ENCODE measurements at places on chromosomes 6 and 20.

- no peak for DNase-seq
Measured at GRCh38 chr20:39398656-39399055, 436.5 kb downstream of the DHX35 start.

DNA sequence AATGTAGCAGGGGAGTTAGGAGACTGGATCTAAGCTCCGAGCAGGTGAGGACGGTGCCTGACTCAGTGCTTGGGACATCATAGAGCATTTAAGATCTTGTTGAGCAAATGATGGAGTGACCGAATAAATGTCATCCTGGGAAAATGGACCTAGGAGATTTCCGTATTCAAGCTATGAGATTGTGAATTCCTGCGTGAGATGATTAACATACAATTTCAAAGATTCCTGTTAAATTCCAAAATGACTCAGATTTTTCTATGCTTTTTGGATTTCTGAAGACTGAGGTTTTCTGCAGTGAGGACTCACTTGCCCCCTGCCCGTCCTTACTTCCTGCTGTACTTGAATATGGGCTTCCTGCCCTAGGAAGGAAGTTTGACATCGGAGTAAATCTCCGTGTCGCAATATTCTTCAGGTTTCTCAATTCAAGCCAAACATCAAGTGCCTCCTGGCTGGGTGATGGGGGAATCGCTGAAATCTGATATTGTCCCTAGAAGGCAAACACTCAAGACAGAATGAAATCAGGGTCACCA lies 5.2 kb downstream of the SYTL3 start:
- DNase-seq: no peak

DNA sequence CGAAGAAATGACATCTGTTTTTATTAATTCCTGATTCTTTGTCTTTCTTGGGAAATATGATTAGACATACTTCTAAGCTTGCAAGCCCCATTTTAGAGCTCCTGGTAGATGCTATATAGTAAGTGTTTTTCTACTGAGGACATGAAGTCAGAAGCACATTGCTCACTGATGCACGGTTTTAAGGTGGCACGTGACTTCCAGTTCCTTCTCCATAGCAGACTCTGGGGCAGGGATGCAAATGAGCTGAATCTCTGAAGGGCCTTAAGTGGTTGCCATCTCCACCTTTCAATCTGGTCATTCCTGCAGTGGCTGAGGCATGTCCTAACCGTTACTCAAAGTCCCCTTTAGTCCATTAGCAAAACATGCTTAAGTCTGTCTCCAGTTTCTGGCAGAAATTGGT lies 421.2 kb upstream of the HTR1E start:
- no peak for DNase-seq

- no peak for DNase-seq
Measured at GRCh38 chr6:151772446-151772845, 35.0 kb upstream of the ESR1 start.

DNA sequence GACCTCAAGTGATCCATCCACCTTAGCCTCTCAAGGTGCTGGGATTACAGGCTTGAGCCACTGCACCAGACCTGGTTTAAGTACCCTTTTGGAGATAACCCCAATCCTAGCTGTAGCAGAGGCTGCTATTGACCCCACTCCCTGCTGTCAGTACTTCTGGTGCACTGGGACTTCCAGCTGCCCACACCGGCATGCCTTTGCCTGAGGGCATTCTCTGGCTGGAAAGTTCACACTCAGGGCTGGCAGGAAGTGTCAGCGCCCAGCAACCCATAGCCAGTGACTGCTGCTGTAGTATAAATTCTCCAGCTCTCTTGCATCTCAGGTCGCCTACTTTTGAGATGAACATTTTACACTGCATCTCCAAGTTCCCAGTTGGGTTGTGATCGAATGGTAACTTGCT lies 75.3 kb downstream of the UTRN start:
- no peak for DNase-seq

GRCh38 chr6:142387997-142388815 lies 86.4 kb downstream of the ADGRG6 start:
- no peak for DNase-seq

DNA sequence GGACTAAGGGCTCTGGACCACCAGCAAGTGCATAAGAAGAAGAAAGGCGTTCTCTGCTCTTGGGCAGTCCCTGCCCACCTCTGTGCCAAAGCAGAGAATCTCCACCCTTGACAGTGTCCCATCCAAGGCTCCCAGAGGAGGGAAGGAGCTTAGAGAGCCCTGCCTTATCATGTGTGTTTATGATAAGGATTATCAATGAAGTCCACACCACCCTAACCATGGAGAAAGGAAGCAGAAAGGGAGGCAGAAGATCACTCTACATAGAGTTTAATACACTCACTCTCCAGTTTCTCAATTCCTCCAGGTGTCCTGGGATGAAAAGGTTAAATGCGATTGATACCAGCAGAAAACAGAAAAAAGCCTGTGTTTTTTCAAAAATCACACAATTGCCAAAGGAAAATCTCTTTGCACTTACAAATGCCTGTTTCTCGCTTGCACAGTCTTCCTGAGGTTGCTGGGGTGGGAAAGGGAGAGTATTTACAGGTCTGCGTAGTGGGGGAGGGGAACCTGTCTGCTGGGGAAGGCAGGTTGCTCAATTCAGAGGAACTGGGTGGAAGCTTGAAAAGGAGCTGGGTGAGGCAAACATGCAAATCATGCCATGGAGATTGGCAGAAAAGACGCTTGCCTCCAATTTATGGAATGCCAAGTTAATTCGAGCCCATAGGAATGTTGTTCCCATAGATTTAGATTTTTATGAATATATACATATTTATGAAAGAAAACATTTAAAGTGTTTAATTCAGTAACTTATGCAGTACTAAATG lies 104.0 kb downstream of the EYA2 start:
- DNase-seq: no peak

- no peak for DNase-seq
Measured at GRCh38 chr6:7241160-7241559, 71.8 kb downstream of the SSR1 start.

- DNase-seq: no peak
Measured at GRCh38 chr6:76174722-76175121, 102.3 kb upstream of the IMPG1 start.

DNA sequence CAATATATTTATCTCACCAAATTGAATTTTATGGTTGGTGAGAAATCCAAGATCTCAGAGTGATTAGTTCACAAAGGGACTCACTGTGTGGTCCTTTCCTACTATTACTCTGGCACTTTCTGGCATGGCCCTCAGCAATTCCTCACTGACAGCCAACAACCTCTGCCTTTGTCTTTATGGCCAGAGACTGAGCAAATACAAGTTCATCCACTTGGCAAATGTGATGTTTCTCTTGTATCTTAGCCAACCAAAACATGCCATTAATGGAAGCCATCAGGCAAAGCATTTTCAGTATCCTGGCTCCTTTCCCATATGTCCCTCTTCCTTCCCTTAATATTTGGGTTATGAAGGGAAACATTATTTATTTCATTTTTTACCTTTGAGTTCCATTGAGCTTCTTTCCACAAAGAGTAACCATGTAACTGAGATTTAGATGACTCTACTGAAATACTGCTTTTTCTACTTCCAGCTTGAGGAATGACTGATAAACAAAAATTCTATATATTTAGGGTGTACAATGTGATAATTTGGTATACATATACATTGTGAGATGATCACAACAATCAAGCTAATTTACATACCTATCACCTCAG lies 30.8 kb upstream of the SMLR1 start:
- DNase-seq: no peak

DNA sequence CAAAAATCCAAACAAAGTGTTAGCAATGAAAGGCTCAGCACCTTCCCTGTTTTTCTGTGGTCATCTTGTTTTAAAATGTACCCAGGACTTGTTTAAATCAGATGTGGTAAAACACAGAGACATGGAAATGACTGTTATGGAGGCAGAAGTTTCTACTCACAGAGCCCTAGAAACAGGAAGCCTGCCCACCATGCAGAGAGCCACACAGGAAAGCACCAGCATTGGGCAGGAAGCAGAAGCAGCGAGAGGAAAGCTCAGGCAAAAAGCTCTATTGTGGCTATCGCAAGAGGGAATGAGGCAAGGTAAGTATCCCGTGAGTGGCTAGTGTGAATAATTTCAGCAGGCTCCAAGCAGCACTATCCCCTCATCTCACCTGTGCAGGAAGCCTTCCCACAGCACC lies 42.8 kb downstream of the GPR6 start:
- no peak for DNase-seq

DNA sequence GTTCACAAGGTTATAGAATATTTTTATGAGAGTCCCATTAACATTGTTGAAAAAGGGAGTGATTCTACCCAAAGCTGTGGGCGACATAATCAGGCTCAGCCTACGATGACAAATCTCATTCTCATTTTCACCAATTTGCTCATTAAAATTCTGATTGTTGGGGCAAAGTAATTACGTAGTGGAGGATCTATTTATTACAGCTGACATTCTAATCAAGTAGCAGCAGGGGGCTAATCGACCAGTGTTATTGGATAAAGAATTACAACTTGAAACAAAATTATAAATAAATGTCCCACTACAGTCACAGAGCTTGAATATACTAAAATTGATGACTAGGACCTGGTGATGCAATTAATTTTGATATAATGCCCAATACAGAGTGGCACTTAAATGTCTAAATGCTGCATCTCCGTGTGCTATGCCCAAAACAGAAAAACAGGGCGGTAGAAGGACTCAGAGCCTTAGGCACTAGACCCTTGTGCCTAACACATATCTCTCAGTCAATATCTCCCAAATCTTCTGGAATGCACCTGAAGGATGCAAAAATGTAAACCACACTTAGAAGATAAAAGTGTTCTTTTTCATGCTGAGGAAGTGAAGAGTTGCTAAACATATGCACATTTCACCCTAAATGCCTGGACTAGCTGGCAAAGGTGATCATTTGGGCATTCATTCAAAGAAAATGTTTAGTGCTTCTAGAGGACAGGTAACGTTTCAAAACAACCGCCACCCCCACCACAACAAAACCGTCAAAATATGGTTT lies 88.3 kb downstream of the CD24 start:
- no peak for DNase-seq

- DNase-seq: no peak
Measured at GRCh38 chr20:63074182-63074581, 67.4 kb upstream of the BHLHE23 start.

DNA sequence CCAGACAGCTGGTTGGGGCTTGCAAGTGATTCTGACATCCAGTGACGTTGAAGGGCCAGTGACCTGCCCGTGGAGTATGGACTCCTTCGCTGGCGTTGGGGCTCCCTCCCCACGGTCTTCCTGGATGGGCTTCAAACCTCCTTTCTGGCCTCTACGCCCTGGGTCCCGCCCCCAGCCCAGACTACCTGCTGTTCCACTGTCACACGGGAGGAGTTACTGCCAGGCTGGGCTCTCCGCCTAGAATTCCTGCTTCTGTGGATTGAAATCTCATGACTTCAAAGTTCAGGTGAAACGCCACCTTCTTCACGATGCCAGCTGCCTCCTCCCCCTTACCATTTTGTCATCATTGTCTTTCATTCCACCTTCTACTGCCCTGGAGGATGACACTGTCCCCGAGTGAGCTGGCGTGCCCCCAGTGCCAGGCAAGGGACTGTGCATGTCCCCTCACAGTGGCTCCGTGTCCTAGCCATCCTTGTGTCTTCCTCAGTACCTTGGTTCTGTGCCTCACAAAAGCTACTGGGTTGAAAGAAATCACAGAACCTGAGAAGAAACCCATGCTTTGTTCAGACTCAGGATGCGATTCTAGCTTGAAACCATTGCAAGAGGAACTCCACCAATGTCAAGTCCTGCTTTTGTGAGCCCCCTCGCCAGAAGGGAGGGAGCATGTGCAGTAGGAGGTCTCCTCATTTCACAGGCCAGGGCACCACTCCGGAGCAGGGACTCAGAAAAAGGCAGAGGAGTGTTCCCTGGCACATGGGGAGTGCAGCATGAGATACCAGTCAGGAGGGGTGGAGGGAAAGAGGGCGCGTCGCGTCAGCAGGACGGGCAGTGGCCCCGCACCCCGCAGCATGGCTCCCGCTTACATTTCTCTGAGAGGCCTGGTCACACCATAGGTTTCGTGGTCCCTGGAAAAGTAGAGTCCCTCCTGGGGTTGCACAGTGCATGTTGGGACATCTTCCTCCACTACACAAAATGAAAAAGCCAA lies 11.0 kb upstream of the IRF4 start:
- no peak for DNase-seq

DNA sequence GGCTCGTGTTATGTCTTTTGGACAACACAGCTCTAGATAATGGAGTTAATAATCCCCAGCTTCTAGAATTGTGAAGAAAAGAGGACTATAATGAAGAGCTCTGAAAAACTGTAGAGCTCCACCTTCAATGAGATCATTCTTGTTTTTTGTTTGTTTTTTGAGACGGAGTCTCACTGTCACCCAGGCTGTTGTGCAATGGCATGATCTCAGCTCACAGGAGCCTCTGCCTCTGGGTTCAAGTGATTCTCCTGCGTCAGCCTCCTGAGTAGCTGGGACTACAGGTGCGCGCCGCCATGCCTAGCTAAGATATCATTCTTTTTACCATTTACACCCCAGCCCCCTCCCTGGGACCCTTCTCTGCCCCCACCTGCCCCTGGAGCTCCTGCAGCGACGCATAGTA lies 36.6 kb downstream of the ERGIC3 start:
- no peak for DNase-seq

DNA sequence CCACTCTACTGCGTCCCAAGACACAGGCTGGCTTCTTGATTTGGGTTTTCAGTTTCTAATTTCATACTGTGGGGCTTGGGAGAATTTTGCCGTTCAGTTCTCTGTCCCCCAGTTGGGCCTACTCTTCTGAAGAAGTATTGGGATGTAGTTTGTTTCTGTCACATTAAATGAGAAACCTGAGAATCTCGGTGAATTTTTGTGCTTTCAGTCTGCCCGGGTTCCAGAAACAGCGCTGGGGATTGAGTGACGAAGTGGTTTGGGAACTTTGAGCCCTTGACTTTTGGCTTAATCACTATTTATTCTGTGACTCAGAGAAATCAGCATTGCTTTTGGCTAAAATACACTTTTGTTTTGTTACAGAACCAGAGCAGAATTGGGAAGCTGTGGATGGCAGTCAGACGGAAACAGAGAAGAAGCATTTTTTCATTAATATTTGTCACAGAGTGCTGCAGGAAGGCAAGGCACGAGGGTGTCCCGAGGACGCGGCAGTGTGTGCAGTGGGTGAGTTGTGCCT lies 74.0 kb downstream of the IGF2R start:
- DNase-seq: no peak

GRCh38 chr6:154123155-154123956 lies 84.3 kb downstream of the OPRM1 start:
- DNase-seq: no peak

- no peak for DNase-seq
Measured at GRCh38 chr20:2109425-2110210, 8.0 kb downstream of the STK35 start.

DNA sequence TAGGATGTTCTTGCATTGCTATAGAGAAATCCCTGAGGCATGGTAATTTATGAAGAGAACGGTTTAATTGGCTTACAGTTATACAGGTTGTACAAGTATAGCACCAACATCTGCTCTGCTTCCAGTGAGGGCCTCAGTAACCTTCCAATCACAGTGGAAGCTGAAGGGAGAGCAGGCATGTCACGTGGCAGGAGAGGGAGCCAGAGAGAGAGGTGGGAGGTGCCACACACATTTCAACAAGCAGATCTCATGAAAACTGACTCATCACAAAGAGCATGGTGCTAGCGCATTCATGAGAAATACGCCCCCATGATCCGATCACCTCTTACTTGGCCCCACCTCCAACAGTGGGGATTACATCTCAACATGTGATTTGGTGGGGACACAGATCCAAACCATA lies 871.2 kb downstream of the TFAP2A start:
- DNase-seq: no peak

GRCh38 chr6:138486249-138487101 lies 12.8 kb downstream of the NHSL1 start:
- DNase-seq: no peak

Data from ascending aorta (tissue), 2 donors.